ENCODE measurements at places on chromosomes 12 and 14.

DNA sequence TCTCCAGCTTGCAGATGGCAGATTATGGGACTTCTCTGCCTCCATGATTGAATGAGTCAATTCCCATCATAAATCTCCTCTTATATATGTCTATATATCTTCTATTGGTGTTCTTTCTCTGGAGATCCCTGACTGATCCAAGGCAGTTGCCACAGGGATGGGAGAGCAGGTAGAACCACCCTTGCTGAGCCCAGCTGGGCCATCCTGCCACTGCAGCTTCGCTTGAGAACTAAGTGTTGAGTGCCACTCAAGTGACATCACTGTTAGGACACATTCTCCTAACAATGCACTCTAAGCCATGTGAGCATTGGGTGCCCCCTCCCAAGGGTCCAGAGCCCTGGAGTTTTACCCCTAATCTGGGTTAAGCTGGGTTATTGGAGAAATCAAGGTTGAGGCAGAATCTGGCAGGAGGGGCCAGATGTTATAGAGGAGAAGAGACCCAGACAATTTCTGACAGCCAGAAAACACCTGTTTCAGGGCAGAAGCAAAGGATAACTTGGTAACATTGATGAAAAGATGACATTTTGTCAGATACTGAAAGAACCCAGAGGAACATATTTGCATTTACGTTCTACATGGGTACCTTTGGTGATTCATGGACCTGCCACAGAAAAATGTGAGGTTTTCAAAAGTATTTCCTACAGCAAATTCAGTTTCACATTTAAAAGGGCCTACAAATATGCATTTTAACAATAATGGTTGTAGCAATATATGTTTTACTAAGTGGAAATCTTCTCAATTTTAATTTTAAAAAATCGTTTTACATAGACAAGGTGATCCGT, 57.2 kb upstream of the MAX start:
- DNase-seq = no peak

- no peak for DNase-seq
These were observed 411.8 kb upstream of the MIS18BP1 start for GRCh38 chr14:45664668-45665356.

GRCh38 chr12:102390068-102390467, 90.3 kb downstream of the IGF1 start:
- no peak for DNase-seq

DNA sequence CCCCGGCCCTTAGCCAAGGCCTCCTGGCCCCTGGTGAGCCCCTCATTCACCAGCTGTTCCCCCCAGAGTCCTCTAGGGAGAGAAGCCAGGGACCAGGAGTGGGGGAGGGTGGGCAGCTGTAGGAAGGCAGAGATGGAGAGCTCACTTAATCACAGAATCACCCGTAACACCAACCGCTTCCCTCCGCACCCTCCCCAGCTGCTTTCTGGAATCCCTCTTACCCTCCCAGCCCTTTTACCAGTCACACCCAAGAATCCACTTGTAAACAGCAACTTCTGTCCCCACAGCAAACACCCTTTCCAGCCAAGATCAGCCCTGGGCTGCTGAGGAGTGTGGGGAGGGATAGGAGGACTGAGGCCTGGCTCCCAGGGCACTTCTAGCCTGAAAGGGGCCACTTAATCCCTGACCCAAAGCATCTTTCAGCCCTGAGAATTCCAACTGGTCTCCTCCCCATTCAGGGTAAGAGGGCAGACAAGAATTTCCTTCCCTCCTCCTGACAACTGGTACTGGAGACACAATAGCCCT, 18.8 kb downstream of the NCKAP5L start:
- DNase-seq = no peak

DNA sequence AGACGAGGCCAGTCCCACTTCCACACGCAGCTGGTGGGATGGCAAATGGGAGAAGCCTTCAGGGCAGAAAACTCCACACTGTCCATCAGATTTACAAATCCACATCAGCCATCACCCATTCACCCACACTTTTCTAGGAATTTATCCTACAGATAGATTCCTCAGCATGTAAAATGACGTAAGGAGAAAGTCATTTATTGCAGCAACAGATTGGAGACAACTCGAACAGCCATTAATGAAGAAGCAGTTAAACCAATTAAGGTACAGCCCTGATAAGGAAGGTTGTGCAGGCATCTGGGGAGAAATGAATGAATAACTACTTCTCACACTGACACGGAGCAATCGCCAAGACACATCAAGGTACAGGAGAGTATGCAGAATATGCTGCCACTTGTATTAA, 26.2 kb downstream of the PRKAB1 start:
- no peak for DNase-seq

- no peak for DNase-seq
These were observed 146.5 kb downstream of the PIWIL1 start for GRCh38 chr12:130484221-130484620.

DNA sequence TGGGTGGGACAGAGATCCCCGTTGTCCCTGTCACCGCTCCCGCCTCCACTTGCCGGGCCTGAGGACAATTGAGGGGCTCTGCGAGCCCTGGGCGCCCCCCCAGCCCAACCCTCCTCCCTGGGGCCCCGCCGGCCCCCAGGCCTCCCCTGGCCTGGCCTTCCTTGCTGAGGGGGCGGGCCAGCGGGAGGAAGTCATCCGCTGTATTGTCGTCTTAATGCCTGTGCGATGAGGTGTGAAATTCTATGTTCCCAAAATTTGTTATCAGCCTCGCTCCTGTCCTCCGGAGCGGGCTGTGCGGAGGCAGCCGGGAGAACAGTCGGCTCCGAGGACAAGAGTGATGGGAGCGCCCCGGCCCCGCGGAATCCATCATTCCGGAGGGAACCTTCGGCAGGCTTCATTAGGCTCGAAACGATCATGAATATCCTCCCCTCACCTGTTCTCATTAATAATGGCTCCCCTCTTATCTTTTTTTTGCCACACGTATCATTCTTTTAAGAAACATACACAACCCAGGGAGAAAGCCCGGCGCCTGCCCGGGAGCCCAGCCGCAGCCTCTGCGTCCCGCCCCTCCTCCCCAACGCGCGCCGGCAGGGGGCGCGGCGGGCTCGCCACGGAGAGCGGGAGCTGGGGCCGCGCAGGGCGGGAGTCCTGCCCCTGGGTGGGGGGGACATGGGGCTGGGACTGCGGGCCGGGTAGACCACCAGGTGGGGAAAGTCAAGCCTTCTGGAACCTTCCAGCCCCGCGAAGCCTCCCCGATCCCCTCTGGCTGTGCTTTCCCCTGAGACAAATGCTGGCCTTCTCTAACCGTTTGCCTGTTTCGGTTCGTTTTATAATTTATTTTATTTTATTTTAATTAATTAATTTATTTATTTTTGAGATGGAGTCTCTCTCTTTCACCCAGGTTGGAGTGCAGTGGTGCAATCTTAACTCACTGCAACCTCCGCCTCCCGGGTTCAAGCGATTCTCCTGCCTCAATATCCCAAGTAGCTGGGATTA, 17.1 kb upstream of the DLK1 start:
- no peak for DNase-seq

- no peak for DNase-seq
These were observed 4.5 kb downstream of the SUPT16H start for GRCh38 chr14:21379338-21379737.

GRCh38 chr14:65321370-65321875, 91.1 kb upstream of the FUT8 start:
- no peak for DNase-seq

DNA sequence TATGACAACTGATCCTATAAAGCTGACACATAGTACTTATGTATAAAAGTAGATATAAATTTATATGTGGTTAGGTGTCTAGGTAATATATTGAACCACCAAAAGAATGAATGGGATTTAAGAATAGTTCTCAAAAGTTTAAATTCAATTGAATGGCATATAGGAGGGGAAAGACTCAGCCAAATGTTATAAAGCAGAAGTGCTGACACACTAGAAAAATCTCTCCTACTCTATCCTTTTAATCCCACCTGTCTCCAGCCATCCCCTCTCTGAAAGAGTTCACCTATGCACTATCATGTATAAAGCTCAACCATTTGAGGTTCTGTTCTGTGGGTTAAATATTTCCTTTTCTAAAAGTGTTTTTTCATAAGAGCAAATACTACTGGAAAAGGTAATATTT, 400.7 kb downstream of the SOX5 start:
- no peak for DNase-seq

GRCh38 chr12:42732908-42733411, 143.4 kb upstream of the PRICKLE1 start:
- no peak for DNase-seq

DNA sequence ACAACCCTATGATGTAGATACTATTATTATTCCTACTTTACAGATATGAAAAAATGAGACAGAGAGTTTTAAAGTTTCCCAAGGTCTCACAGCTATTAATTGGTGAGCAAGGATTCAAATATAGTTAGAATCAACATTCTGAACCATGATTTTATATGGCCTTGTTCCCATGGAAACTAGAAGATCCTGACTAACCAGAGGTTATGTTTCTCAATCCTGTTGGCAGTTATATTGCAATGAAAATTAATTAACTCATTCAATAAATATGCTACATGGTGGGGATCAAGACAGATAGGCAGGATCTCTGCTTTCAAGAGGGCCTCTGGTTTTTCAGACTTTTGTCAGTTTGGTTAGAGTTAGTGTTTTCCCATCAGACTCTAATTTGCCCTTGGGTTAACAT, 9.3 kb upstream of the FUT8 start:
- DNase-seq = no peak

GRCh38 chr12:57005980-57006808, at the start of gene ZBTB39:
ZBTB39 (minus strand) TSS chr12:57006546; CDS start chr12:57004917, 1,629 bp downstream.
- no peak for DNase-seq

DNA sequence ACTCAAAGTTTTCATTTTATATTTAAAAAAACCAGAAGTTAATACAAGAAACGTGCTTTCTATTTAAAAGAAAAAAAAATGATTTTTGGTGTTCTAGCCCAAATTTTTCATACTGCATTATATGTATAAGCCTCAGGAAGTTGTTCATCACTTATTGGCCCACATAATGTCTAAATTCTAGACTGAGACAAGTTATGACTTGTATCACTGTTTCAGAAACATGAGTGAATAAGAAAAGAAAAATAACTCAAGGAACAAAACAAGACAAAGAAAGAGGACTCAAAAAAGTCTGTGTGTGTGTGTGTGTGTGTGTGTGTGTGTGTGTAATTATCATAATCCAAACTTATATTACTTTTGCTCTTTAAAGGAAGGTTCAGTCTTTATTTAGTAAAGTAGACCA, 929.8 kb downstream of the GALC start:
- DNase-seq = no peak

DNA sequence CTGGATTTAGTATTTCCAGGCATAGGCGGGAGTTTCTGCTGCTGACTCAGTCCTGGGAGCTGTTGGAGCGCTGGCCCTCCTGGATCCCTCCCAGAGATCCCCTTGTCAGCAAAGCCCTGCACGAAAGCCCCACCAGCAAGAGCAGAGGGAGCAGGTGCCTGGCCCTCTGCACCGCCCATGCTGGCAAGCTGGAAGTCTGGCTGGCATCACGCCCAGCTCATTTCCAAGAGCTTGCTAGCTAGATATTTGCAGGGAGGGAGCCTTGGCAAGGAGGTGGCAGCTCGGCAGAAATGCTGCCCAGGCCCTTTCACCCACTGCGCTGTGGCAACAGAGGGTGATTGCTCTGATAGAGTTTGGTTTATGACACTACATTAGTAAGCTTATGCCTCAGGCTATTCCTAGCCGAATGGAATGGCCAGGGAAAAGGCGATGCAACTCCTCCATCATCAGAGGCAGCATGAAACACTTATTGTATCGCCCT, 193.9 kb downstream of the EMP1 start:
- DNase-seq = no peak

DNA sequence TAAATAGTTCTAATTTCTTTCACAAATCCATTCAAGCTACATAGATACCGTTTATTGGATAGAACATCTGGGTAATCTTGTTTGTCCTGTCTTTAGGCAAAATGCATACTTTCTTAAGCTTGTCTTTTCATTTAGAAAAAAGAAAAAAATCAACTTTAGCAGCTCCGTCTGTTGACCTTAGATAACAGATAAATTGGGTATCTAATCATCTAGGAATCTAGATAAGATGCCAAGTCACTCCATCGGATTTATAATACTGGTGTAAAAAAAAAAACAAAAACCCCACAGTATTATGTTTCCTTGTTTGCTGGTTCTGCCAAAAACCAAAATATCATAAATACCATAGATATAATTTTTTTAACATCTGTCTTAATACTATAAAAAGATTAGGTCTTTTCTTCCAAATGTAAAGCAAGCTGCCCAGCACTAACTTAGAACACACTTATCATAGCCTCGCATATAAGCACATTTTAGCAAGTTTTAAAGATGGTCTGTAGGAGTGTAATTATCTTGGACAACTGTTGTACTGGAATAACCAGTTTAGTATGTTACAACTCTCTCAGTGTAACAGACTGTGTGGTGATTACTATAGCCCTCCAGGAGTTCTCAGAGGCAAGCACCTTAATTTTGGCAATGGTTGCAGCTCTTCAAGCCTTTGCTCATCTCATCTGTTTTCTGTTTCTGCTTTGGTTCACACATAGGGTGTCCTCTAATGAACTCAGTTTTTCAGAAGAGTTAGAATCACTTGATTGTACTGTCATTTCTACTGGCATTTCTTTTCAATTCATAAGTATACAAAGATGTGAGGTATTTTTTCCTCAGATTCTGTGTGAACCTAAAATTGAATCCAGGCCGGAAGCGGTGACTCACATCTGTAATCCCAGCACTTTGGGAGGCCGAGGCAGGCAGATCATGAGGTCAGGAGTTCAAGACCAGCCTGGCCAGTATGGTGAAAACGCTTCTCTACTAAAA, 83.1 kb downstream of the ANO6 start:
- no peak for DNase-seq

DNA sequence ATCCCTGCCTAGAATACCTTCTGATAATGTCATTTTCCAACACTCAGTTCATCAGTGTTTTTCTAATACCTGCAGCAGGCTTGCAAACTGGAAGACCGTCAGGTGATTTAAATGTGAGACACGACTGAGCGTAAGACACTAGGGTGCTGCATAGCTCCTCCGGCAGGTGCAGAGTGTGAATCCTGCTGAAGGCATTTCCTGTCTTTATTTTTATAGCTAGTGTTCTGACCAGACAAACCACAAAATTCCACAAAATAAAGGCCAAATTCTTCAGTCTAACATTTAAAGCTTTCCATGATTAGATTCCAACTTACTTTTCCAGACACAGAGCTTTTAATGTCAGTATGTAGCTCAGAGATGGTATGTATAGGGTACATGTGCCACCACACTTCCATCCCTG, 70.7 kb downstream of the BBS10 start:
- DNase-seq = no peak

All from GF-D8 (cell line).